Mesenchymal stem cell (in vitro differentiated cells and primary cell): ENCODE measurements at places on chromosomes 13 and 19.

GRCh38 chr13:76783798-76784197 is 102.4 kb downstream of the KCTD12 start:
- no peak for DNase-seq

- no peak for DNase-seq
These were observed 29.8 kb downstream of the PNPLA6 start for GRCh38 chr19:7565332-7565731.

DNA sequence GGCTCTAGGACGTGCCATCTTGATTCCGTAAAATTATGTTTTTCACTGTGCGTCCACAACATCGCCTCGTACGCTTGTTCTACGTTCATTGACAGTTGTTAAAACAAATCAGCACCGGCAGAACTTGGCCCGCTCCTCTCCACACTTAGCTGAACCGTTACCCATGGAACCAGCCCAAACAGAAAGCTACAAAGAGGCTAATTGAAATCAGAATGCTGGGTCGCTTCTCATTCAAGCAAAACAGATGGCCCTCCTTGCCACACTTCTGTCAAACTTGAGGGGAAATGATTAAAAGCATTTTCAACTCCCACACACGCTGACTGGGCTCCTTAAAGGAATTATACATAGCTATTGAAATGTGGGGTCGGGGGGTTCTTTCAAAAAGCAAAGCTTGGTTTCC is 71.6 kb downstream of the TM9SF2 start:
- DNase-seq = no peak

DNA sequence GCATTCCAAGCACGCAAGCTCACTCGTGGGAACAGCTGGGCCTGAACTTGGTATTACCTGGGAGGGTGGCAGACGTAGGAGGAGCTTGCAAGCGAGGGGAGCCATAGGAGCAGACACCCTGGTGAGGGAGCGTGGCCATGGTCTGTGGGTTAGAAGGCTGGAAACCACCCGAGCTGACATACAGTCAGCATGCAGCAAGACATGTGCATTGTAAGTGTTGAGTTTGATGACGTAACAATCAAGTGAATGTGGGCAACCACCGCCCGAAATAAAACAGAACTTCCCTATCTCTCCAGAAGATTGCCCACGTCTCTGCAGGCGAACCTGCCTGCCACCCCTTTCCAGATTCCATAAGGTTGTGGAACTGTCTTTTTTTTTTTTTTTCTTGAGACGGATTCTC is 26.8 kb downstream of the UBXN6 start:
- DNase-seq = no peak

- DNase-seq = no peak
These were observed 1.5 kb downstream of the ATP8B3 start for GRCh38 chr19:1810439-1811160.

- peak; percentile 74 for DNase-seq
These were observed 12.1 kb downstream of the KLHL26 start for GRCh38 chr19:18648973-18649315.

DNA sequence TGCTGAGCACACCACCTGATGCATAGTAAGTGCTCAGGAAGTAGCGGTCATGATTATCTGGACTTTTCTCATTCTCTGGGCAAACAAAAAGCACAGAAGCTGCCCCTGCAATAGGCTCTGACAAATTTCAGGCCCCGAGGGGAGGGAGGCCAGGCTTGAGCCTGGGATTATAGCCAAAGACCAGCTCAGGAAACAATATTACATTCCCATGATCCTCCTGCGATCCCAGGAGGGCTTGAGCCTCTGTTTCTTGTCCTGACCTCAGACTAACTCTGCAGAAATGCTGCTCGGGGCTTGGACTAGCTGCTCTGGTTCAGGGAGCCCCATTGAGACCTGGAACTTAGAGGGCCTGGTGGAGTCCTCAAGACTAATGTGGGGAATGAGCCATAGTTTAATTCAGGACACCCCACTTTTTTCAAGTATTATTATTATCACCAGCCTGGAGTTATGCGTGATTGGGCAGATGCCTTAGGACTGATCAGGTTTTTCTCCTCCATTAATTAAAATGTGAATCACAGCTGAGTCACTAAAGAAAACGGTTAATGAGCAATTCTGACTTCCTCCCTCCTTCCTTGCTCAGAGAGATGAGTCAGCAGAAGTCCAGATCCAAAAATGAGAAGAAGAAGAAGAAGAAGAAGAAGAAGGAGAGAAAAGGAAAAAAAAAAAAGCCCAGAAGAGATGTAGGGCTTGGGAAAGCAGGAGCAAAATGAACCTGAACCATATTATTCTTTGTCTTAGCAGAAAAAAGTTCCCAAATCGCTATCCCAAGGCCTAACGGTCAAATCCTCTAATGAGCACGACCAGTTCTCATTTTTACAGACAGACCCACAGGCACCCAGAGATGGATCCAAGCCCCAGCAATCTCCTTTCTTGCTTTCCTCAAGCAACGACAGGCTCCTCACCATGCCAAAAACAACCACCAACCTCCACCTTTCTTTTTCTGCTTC is 107.2 kb downstream of the CACNA1A start:
- peak; percentile 37 for DNase-seq

- peak; percentile 5 for DNase-seq
These were observed 44.3 kb upstream of the CEACAM21 start for GRCh38 chr19:41531438-41532311.

DNA sequence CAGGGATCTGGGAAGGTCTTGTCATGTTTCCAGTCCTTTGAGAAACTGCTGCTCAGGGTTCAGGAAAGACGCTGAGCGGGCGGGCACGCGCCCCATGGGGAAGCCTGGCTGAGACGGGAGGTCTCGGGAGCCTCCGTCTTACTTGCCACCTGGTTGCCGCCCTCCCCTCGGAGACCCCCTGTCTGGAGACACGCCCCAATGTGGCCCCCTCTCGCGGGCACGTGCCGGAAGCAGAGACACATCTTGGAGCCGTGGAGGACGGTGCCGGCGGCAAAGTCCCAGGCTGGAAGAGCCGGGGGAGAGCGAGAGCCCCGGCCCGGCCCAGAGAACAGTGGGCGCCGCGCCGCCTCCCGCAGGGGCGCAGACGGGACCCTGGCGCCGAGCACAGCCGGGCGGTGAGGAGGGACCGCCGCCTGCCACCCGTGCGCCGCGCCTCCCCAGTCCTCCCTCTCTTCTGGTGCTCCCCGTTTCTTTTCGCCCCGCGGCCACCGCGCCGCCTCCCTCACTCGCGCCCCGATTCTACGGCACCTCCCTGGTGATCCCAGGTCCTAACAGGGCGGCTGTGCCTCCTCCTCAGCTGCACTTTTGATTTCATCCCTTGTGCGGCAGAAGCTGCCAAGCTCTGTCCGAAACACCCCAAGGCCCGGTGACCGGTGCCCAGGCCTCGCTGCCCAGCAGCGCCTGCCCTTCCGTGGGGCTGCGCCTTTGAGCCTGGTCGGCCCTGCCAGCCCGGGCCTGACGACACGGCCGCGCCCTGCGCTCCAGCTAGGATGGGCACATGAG is 15.5 kb downstream of the GJB2 start:
- no peak for DNase-seq

DNA sequence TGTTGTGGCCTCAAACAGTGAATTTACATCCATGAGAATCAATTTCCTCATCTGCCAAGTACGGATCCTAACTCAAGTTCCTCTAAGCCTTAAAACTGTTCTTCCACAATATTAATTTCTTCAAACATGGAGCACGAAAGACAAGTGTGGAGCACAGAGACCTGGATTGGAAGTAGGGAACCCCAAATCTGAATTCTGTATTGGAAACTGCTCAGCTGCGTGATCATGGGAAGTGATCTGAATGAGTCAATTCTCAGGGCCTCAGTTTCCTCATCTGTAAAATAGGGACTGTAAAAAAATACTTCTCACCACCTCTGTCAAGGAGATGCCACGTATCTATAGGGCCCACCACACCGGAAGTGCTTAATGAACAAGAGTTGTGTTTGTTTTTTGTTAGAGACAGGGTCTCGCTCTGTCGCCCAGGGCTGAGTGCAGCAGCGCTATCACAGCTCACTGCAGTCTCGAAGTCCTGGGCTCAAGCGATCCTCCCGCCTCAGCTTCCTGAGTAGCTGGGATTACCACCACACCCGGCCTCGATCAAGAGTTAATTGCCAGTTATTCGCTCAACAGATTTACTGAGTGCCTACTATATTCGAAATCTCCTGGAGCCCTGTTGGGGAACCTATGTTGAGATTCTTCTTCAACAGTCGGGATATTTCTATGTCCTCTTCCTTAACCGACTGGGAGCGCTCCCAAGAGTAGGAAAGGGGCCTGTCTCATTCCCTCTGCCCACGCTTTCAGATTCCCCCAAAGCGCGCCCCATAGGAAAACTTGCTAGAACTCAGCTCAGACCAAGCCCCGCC is 1.6 kb downstream of the SERTAD3 start:
- no peak for DNase-seq

GRCh38 chr19:5134691-5135090 is 165.8 kb downstream of the KDM4B start:
- no peak for DNase-seq

DNA sequence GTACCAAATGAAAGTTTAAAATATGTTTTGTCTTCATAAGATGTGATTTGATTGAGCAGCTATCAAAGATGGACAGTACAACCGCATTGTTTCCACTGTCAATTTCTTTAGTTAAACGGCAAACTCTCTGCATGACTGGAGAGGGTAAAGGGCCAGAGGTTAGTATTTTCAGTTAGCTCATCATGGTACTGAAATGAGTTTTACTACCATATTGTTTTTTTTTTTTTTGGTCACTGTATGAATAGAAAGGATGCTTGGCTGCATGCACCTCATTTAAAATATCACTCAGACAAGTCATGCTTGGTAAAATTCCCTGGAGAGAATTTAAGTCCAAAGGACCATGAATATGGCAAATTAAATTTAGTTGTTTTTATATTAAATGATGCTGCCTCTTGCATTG is 942.1 kb upstream of the SPRY2 start:
- DNase-seq = no peak

DNA sequence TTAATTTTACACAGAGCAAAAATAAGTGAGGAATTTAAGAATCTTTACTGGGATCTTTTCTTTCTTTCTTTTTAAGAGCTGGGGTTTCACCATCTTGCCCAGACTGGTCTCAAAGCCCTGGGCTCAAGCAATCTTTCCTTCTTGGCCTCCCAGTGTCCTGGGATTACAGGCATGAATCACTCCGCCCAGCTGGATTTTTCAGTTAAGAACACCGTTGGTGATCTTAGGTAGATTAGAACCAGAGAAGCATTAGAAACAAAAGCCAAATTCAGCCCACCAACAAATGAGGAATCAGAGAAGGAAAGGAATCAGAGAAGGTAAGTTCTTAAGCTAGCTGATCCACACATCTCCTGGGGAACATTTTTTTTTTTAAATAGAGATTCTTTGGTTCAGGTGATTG is 34.2 kb downstream of the EPSTI1 start:
- DNase-seq = no peak

- no peak for DNase-seq
These were observed 361.6 kb downstream of the RBM26 start for GRCh38 chr13:79044415-79044814.

- peak; percentile 15 for DNase-seq
These were observed 506.8 kb upstream of the ATXN8OS start for GRCh38 chr13:69600811-69601210.

DNA sequence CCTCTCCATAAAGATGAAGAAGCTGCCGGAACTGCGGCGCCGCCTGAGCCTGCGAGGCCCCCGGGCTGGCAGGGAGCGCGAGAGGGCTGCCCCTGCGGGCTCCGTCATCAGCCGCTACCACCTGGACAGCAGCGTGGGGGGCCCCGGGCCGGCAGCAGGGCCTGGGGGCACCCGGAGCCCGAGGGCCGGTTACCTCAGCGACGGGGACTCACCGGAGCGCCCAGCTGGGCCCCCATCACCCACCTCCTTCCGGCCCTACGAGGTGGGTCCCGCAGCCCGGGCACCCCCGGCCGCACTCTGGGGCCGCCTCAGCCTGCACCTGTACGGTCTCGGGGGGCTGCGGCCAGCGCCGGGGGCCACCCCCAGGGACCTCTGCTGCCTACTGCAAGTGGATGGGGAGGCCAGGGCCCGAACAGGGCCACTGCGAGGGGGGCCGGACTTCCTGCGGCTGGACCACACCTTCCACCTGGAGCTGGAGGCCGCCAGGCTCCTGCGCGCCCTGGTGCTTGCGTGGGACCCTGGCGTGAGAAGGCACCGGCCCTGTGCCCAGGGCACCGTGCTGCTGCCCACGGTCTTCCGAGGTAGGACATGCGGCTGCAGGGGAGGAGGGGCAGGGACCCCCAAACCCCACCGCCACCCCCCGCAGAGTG is 2.7 kb downstream of the SYDE1 start:
- DNase-seq = no peak

- no peak for DNase-seq
These were observed 20.0 kb downstream of the CPAMD8 start for GRCh38 chr19:17006579-17006978.
